ENCODE measurements at places on chromosomes 2 and 18.

DNA sequence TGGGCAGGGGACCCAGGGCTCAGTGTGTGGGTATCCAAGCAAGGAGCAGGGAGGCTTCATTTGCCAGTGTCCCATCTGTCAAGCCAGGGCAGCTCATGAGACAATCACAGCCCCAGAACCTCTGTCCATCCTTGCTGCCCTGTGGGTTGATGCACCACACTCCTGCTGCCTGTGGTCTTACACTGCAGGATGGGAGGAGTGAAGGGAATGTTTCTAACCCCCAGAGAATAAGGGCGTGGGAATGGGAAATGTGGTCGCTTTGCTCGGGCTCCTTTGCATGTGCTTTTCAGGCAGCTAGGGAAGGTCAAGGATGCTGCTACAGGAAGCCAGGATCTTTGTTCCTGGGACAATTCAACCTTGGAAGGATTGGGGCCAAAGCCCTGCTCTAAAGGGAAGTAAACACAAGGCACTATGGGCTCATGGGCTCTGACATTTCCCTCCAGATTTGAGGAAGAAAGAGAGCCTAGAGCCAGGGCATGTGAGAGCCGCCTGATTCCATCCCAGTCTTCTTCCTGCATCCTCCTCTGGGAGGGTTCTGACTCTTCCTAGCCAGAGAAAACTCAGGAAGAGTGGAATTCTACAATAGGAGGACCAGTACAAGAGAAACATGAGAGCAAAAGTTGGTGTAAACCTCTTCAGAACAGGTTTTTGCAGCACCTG, 18.8 kb upstream of the MAP3K20 start:
- DNase-seq = no peak

DNA sequence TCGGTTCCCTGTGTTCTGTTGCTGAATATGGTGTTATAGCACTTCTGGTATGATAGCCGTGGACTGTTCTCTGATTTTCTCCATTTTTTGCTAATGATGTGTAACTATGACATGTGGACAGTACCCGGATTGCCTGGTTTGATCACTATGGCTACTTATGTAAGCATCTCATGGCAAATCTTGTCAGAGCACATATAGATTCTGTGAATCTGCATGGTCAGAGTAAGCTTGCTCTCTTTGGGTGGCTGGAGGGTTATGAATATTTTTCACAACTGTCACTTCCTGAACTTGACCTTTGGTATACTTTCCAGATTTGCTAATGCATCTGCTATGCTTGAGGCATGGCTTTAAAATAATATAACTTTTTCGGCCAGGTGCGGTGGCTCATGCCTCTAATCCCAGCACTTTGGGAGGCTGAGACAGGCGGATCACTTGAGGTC, 36.8 kb upstream of the ATP8B1 start:
- DNase-seq = no peak

DNA sequence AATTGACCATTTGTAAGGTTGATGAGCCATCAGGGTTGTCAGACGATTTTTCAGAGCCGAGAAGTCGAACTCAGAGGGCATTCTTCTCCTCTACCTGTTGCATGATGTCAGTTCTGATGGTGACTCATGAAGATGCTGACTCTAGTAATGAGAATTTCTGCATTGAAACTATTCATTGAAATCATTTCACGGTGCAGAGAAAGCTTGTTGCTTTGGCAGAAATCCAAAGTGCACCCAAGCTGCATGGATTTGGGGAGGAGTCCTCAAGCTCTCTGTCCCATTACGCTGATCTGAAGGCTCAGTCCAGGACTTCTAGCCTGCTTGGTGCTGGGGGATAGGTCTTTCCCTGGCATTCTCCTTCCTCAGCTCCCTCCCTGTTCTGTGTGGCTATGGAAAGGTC, 125.7 kb upstream of the PXDN start:
- no peak for DNase-seq

DNA sequence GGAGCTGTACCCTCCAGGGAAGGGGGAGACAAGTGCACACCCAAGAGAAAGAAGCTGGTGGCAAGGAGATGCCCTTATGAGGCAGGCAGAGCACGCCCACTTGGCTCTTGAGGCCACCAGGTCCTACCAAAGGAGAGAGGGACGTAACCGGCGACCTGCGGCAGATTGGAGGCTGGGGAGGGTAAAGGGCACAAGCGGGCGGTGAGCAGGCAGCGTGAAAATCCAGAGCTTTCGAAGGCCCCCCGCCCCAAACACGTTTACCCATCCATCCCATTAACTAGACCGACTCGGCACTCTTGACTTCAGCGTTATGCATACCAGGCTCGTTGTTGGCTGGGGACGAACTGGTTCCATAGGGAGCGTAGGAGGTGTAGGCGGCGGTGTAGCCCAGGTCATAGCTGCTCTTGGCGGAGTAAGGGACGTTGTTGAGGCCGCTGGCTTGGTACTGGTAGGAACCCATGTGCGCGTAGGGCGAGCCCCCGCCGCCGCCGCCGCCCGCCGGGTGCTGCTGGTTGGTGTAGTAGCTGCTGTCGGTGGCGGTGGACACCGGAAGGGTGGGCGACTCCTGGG, 794 bp downstream of the DLX2 start:
- DNase-seq = no peak

DNA sequence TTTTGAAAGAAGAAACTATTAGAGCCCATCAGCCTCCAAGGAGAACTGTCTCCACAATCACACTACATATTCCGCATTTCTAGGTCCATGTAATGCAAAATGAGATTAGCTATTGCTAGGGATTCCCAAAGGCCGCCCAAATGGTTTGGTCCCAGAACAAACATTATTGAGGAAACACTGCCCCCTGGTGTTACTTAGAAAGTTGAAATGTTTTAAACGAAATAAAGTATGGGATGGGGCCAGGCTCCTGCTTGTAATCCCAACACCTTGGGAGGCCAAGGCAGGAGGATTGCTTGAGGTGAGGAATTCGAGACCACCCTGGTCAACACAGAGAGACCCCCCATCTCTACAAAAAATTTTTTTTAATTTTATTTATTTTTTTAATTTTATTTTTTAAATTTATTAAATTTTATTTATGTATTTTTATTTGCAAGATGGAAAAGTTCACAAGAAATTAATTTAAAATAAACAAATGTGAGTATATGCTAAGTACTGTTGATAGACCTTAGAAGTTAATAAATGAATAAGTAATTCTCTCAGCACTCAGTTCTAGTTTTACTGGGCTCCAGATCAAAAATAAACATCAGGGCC, 5.5 kb downstream of the NHEJ1 start:
- DNase-seq = no peak

DNA sequence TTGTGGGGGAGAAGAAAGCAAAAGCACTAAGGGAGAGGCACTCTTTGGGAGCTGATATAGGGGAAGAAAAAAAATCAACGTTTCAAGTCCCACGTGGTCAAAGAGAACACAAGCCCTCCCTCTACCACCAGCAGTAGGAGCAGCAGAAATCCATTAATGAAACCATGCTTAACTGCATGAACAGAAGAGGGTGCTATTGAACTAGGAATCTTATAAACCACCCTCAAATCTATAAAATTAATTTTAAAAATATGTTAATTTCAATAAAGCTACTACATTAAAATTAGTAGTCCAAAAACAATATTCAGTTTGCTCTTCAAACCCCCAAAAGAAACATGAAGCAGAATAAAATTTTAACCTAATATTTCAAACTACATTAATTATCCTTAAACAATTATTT, 147.8 kb downstream of the TMEM18 start:
- no peak for DNase-seq

DNA sequence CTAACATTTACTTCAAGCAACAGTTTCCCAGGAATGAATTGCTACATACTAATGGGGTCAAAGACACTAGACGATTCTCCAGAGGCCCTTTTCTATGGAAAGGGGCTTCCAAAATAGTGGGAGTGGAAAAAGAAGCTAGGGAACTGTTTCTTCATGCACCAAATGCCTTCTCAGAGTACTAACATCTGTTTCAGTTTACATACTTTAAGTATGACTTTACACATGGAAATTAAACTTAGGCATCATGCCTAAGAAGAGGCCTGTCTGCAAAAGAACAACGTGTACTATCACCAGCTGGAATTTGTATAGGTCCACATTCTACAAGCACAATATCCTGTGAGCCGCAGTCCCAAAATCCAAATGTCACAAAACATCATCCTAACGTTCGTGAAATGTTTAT, 29.4 kb upstream of the WDR75 start:
- DNase-seq = no peak

- no peak for DNase-seq
Measured at GRCh38 chr2:166671801-166672200, 177.8 kb upstream of the SCN7A start.

DNA sequence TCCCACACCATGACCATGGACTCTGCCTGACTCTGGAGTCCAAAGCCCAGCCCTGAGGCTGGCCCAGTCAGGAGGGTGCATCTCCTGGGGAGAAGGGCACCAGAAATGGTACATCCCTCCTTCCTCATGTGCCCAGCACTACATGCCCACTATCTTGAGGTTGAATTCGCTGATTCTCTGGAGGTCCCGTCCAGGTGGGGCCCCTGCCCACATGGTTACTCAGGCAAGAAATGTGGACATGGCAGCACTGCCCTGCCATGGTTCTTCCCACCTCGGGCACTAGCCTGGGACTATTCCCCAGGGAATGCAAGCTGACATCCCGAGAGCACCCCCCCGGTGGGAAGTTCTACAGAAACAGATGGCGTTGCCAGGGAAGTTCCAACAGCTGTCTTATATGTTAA, 15.3 kb upstream of the HES6 start:
- DNase-seq = no peak

DNA sequence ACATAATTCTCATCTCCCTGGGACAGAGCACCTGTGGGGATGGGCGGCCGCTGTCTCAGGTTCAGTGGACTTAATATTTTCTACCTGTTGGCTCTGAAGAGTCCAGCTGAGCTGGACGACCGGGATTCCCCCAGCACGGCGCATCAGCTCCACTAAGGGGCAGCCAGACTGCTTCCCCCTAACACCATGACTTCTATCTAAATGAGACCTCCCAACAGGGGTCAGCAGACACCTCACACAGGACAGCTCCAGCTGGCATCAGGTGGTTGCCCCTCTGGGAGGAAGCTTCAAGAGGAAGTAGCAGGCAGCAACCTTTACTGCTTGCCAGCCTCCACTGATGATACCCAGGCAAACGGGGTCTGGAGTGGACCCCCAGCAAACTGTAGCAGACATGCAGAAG, 226.0 kb upstream of the DSEL start:
- no peak for DNase-seq

GRCh38 chr2:200735061-200735460, 76.6 kb upstream of the BZW1 start:
- no peak for DNase-seq

GRCh38 chr2:233072838-233073237, 12.7 kb downstream of the INPP5D start:
- DNase-seq = no peak

DNA sequence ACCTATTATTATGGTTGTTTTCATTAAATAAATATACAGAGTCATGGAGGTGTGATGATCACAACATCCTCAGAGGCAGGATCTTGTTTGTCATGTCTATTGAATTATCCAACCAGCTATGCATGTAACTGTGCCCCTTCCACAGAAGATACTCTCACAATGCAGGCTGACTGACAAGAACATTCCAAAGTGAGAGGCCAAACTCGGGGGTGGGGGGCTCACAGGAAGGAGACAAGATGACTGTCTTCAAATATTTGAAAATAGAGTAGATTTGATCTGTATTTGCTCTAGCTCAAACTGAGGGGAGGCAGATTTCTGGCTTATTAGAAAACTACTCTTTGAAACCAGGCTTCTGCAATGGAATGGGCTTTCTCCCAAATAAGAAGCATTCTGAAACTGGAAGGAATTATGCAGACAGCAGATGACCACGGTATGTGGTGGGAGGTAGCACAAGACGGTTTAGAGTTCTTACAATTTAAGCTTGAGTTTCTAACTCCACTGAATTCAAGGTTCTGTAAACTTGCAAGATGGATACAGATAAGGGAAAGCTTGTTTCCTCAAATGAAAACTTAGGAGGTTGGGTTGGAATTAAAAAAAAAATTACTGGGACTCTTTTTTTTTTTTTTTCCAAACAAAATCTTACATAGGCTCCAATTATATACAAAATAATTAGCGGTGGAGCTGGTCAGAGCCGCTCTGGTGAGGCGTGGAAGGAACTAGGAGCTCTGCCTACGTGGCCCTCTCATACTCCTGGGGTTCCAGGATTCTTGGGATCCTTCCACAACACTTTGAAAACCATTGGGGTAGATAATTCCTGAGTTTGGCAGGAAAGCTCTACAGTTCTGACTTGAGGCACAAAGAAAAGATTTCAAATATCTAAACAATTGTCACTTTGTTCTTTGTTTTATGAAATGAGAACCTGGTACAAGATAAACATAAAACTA, 79.3 kb downstream of the PLA2R1 start:
- DNase-seq = no peak

DNA sequence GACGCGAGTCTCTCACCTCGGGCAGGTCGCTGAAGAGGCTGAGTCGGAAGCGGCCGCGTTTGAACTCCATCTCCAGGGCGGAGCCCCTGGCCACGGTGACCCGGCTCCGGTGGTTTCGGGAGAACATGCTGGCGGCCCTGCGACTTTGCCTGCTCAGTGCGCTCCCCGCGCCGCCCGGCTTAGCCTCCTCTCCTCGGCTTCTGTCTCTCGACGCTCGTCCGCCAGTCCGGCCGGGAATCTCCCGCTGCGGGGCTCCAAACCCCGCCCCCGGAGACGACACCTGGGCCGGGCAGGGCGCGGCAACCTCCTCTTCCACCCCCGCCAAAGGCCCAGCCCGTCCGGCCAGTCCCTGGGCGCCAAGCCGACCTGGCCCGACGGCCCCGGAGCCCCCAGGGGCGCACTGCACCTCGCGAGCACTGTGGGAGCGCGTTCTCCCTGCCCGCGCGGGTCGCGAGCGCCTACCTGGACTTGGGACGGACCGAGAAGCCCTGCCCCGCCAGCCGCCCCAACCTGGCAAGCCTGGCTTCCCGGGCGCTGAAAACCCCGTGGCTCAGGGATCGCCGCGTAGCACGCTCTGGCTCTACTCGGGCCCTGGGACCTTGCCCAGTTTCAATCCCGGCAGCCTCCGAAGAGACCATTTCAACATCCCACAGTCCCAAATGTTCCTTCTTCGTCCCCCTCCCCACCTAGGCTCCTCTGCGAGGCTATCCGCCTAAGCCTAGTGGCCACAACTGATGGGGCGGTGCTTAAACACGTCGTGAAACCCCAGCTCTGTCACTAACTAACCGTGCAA, at the start of gene RTKN:
Gene RTKN (minus strand): TSS at position 248 of the 793 bp plus-strand sequence. CDS start 121 bp downstream, at position 127.
- DNase-seq = no peak

All from activated CD8-positive, alpha-beta memory T cell treated with anti-CD3 and anti-CD28 coated beads, Interleukin-2, amount 50 U/mL, for 4 hours (primary cell).